Stimulated activated CD4-positive, alpha-beta T cell treated with anti-CD3 and anti-CD28 coated beads, Interleukin-4, amount 100 ng/mL, for 1 hour (primary cell): ENCODE measurements at places on chromosomes 7 and 10.

DNA sequence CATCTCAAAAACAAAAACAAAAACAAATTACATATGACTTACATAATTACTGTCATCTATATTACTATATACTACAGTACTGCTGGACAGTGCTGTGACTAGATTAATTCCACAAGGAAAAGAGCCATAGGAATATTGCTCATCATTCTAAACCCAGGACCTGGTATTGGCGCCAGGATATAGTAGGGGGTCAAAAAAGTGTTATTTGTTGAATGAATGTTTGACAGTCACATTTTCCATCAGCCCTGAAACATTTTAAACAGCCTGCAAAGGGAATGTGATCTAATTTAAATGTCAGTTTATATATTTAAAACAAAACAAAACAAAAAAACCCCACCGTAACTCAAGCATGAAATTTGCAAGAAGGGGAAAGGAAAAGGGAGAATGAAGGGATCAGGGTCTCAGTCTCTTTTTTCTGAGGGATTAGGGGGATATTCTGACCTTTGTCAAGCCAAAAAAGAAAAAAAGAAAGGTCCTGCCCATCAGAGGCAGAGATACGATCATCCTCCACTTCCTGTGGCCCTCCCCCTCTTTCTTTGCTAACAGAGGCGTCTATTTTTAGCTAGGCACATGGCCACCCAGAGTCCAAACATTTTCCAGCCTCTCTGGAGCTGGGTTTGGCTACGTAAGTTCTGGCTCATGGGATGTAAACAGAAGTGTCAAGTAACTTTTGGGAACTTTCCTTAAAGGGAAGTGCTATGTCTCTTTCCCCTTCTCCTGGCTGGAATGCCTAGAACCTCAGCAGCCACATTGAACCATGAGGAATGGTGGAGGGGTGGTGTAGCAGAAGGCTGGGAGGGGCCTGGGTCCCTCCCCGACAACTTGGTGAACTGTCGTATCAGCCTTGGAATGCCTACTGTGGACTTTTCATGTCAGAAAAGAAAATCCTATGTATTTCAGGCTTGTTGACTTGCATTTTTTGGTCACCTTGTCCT is 44.6 kb upstream of the DLG5 start:
- DNase-seq, result no peak

GRCh38 chr10:64458306-64458705 is 937.1 kb downstream of the REEP3 start:
- no peak for DNase-seq

GRCh38 chr10:76675951-76676587 is 961.5 kb downstream of the KCNMA1 start:
- no peak for DNase-seq

- DNase-seq, result peak; percentile 29
These were observed 136.0 kb downstream of the KIF20B start for GRCh38 chr10:89837165-89838043.

DNA sequence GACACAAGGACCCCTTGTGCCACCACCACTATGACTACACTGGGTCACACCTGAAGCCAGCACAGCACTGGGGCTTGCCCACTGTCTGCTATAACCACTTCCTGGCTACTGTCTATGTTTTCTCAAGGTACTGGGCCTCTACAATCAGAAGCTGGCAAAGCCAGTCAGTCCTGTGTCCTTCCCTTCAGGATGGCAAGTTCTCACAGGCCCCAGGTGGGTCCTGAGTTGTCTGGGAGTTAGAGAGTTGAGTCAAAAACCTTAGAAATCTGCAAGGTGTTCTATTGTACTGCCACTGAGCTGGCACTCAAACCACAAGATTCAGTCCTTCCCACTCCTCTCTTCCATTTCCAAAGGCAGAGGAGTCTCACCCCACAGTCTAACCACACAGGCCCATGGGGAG is 705.5 kb downstream of the IPMK start:
- DNase-seq, result no peak
